ENCODE measurements at places on chromosomes 2 and 18. TPM values are rescaled to one million over a fixed set of nuclear protein-coding genes. Genes with fewer than 3 reads are reported as not detected.

The STARD6 gene
- polyA plus RNA-seq: not detected

The PROKR1 gene
- not detected for polyA plus RNA-seq

The MREG gene
- 6.9 TPM for polyA plus RNA-seq

The KIF3C gene
- polyA plus RNA-seq: 2.2 TPM

The AOX1 gene
- polyA plus RNA-seq: 8.0 TPM

The ST3GAL5 gene
- 57.7 TPM for polyA plus RNA-seq

The ASIC4 gene
- polyA plus RNA-seq: 0.02 TPM

The LYPD1 gene
- 1.2 TPM for polyA plus RNA-seq

The ARL4C gene
- 6.1 TPM for polyA plus RNA-seq

The EIF5B gene
- polyA plus RNA-seq: 22.9 TPM

The TCF23 gene
- polyA plus RNA-seq: 0.04 TPM

The ABCG8 gene
- not detected for polyA plus RNA-seq

The TTN gene
- polyA plus RNA-seq: 11.2 TPM

The SLC8A1 gene
- 6.4 TPM for polyA plus RNA-seq

The VIT gene
- 0.18 TPM for polyA plus RNA-seq

The SIX3 gene
- not detected for polyA plus RNA-seq

The FAM124B gene
- polyA plus RNA-seq: 0.71 TPM

The ANKRD30BL gene
- polyA plus RNA-seq: not detected

The CBLN2 gene
- polyA plus RNA-seq: not detected

The FOXD4L1 gene
- polyA plus RNA-seq: 0.28 TPM

The COL3A1 gene
- polyA plus RNA-seq: 211 TPM

The DYNAP gene
- not detected for polyA plus RNA-seq

The PSTPIP2 gene
- polyA plus RNA-seq: 7.5 TPM

The RETREG2 gene
- polyA plus RNA-seq: 56.6 TPM

The ABCG5 gene
- not detected for polyA plus RNA-seq

The SERPINB13 gene
- 0.20 TPM for polyA plus RNA-seq

The RANBP2 gene
- polyA plus RNA-seq: 9.1 TPM

The CCDC141 gene
- 3.5 TPM for polyA plus RNA-seq

The CNRIP1 gene
- 15.4 TPM for polyA plus RNA-seq

The COBLL1 gene
- polyA plus RNA-seq: 23.6 TPM

The DSG1 gene
- not detected for polyA plus RNA-seq

The CD28 gene
- 0.84 TPM for polyA plus RNA-seq

The RFX8 gene
- 0.14 TPM for polyA plus RNA-seq

The LRP1B gene
- 0.01 TPM for polyA plus RNA-seq

The GKN1 gene
- 0.15 TPM for polyA plus RNA-seq

The GALNT14 gene
- polyA plus RNA-seq: 2.8 TPM

The CAPN14 gene
- 0.03 TPM for polyA plus RNA-seq
